ENCODE measurements at places on chromosomes 3 and 15. TPM values are rescaled to one million over a fixed set of nuclear protein-coding genes. Genes with fewer than 3 reads are reported as not detected.

NOX5 gene
- polyA plus RNA-seq = 0.58 TPM

KCNAB1 gene
- polyA plus RNA-seq = 4.3 TPM

DPPA4 gene
- polyA plus RNA-seq = 3.9 TPM

CCDC39 gene
- 4.7 TPM for polyA plus RNA-seq

SAMMSON gene
- polyA plus RNA-seq = 0.17 TPM

SNRPA1 gene
- 76.3 TPM for polyA plus RNA-seq

SNTN gene
- not detected for polyA plus RNA-seq

Measured in renal cortex interstitium (tissue), 15 donors.